Left kidney (tissue), 8 donors: ENCODE measurements at places on chromosomes 4 and X.

- DNase-seq = no peak
Measured at GRCh38 chr4:827209-828081, 1.5 kb upstream of the CPLX1 start.

- DNase-seq = no peak
Measured at GRCh38 chr4:8841678-8842268, 29.9 kb downstream of the HMX1 start.

DNA sequence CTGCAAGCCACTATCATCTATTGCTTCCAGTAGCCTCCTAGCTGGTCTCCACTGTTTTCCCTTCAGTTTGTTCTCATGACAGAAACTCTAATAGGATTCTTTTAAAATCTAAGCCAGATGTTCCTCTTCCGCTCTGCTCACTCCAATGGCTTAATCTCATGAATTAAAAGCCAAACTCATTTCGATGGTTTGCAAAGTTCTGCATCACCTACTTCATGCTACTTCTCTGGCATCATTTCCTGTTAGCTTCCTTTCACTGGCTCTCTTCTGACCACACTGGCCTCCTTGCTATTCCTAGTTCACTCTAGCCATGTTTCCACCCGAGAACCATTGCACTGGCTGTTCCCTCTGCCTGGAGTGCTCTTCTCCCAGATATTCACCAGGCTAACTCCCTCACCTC lies 102.0 kb upstream of the LSM6 start:
- DNase-seq = no peak

DNA sequence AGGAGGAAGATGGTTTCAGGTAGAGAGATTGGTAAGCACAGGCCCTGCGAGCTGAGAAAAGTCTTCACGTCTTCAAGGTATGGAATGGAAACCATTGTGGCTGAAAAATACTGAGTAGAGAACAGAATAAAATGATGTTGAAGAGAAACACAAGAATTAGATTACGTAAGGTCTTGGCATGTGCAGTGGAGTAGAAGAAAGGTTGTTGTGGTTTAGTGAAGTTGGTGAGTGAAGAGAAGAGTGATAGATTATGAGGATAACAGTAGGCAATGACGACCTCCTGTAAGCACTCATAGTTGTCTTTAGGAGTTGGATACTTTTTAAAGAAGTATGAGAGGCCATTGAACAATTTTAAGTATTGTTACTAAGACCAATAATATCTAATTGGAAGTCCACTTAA lies 642.6 kb downstream of the PCDH7 start:
- no peak for DNase-seq

GRCh38 chr4:85039526-85039925 lies 73.0 kb upstream of the WDFY3 start:
- DNase-seq = no peak

DNA sequence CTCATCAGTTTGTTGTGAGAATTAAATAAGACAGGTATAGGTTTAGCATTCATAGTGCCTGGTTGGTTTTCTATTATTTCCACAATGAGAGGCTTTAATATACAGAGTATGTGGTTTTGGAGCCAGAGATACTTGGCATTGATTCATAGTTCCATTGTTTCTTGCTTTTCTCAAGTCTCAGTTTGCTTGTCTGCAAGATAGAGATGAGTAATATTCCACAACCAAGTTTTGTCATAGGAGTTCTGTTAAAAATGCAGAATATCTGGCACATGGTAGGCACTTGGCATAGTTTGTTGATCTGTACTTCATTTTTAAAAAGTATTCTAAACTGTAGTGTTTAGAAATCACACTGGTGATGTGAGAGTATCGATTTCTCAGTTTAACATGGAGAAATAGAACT lies 37.5 kb upstream of the EDA2R start:
- DNase-seq = no peak
